ACHN (cell line): ENCODE measurements at places on chromosomes 3 and 15.

DNA sequence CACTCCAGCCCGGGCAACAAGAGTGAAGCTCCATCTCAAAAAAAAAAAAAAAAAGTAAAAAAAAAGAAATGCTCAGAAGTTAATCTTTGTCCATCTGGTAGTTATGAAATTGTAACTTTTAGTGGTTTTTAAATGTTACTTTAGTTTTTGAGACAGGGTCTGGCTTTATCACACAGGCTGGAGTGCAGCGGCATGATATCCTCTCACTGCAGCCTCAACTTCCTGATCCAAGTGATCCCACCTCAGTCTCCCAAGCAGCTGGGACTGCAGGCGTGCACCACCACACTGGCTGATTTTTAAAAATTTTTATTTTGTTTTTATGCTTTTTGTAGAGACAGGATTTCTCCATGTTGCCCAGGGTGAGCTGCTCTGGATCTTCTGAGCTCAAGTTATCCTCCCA lies 1.3 kb downstream of the RNU5B-1 start:
- no peak for DNase-seq

GRCh38 chr3:171420667-171421066 lies 39.5 kb downstream of the TNIK start:
- DNase-seq, result no peak

- DNase-seq, result no peak
These were observed 143.2 kb downstream of the DNAJB8 start for GRCh38 chr3:128323206-128324081.

GRCh38 chr15:63992300-63992699 lies 54.0 kb downstream of the DAPK2 start:
- no peak for DNase-seq

- no peak for DNase-seq
These were observed 101.3 kb upstream of the NANOGP8 start for GRCh38 chr15:35186346-35186745.

GRCh38 chr3:73068419-73068818 lies 7.0 kb downstream of the EBLN2 start:
- no peak for DNase-seq

DNA sequence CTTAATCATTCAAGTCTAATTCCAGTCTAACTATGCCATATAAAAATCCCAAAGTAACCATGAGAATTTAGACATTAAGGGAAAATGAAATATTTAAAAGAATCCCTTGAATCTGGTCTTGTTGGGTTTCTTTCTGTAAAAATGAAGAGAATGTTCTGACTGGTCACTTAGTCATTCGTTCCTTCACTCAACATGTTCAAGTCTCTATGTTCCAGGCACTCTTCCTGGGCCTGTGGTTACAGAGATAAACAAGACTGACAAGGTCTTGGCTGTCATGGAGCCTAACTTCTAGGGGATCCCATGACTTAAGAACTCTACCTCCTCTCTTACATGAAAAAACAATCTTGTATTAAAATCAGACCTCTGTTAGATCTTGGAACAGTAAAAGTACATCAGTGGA lies 638.6 kb upstream of the TBL1XR1 start:
- no peak for DNase-seq
